Amygdala (tissue), 56 donors: ENCODE measurements at places on chromosomes 13 and 19.
A peak's percentile ranks its signal among the peaks of the same experiment; 100 is the strongest.

DNA sequence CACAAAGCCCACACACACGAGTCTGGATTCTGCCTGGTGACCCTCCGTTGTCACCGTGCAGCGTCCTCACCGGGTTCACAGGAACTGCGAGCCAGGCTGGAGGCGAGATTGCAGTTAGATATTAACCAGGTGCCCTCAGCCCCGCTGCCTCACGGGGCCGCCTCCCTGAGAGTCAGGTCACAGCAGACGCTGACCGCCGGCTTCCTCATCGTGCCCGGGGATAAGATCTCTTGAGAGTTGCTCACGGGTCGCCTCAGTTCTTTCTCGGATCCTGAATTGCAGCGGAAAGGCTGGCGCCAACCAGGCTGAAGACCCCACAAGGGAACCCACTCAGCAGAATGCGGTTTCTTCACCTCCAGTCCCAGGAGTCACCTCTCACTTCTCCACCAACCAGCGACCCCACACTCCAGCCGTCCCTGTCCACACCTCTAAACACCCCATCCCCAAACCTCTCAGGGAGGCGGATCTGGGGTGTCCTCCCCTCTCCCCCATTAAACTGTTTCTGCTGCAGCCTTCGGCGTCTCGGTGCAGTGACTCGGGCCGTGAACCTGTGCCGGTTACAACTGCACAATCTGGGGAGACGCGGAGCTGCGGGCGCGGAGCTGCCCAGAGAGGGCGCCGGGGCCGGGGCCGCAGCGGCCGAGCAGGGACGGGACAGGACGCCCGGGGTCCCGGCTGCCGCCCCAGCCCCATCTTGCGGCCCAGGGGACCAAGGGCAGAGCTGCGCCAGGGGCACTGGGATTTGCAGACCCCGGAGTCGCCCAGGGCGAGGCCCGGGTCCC, 591 bp downstream of the ZNF823 start:
- DNase-seq: no peak

DNA sequence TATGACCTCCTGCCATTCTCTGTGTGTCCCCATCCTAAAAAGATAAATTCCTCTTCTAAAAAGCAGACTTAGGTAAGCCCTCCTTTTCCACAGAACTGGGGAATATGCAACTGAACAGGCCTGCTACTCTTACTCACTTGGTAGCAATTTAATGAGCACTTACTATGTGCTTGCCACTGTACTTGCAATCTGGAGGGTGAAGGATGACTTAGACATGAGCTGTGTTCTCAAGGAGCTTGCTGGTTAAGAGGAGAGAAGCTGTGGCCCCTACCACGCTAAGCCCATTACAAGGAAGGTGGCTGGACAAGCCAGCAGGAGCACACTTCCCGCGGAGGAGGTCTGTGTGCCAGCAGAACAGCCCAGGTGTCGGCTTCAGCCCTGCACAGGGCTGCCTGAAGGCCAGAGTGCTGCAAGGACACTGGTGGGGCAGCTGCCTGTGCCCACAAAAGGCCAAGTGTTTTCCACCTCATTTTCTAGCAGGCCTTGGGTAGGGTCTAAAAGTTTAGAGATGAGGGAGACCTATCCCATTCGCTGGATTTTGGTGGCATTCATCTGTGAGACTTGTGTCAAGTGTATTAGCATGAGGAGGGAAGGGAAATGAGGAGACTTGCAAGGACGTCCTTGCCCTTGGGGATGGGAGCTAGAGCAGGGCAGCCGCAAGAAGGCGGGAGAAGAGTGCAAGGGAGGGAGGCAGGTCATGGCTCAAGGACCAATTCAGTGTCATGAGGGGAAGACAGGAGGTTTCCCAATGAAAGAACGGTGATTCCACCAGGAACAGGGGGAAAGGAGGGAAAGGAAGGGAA, 52.0 kb downstream of the COL4A1 start:
- DNase-seq: no peak

GRCh38 chr13:109647699-109648098, 138.7 kb downstream of the IRS2 start:
- no peak for DNase-seq

- DNase-seq: no peak
Measured at GRCh38 chr19:38565691-38566105, 52.1 kb downstream of the MAP4K1 start.

DNA sequence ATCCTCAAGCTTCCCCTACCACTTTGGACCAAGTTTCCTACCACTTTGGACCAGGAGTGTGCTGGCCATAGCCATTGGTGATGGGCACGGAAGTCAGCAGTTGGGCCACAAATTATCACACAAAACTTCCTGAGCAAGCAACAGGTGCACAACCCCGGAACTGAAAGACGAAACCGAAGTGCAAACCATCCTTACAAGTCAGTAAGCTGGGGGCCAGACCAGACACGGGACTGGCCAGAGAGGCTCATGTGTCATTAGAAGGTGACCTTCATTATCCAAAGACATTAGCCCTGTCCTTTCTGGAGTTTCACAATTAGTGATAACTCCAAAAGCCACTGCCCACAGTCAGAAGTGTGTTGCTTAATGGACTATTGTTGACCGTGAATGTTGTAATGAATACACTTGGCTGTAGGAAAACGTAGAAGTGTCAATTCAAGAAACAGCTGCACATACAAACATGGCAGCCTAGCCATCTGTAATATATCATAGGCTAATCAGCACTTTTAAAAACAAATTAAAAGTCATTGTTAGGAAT, 244.1 kb upstream of the IRS2 start:
- no peak for DNase-seq

DNA sequence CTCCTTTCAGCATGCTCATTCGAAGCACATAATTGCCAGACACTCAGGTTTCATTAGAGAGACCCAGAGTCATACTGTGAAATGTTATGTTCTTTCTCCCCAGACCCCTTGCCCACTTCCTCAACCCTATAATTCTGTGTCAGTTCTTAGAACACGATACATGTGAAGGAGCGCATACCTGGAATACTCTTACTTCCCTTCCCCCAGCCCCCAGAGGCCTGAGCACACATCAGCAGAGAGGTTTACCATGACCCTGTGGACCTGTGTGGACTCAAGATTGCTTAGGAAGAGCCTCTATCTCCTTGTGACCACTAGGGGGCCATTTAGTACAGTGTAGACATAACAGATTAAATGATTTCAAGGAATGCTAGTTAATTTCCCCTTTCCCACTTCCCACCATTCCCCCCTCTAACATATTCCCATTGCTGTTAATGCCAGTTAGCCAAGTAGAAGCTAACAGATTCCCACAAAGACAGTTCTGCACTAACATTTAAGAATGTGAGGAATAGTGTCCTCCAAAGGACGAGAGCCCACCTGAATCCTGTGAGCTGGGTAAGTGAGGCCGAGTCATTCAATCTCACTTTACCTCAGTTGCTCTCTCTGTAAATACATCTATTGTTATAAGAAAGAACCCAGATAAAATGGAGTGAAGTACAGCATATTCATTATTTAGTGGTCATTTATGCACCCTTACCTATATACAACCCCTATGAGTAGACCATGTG, 154.2 kb upstream of the MAB21L1 start:
- DNase-seq: no peak

DNA sequence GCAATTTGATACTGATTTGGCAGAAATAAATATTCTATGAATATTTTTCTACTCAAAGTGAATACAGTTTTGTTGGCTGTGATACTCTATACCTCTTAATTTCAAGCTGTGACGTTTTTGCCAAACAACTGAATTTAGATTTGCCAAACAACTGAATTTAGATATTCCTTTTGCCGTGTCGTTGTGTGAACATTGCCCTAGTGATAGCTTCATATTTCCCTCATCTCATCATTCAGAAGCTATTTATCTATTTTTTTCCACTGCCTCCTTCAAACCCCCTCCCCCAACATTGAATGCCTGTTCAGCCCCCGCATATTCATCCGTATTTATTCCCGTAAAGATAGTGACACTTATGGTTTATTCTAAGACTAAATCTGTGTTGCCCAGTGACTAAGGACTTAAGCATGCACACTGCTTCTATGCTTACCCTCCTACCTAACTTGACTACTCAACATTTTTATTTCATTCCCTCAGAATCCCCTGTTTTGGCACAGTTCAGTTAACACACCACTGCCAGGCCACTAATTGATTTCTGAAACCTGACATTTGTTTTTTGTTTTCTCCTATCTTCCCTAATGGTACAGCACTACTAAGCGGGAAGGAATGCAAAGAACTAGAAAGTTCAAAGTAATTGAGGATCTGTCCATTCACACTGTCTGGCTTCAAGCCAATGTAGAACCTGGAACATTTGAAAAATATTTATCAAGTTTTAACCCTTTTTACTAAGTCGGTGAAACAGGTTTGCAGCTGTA, 2.8 kb upstream of the KLF5 start:
- no peak for DNase-seq

- no peak for DNase-seq
Measured at GRCh38 chr19:16024266-16025107, 51.8 kb upstream of the TPM4 start.

- DNase-seq: no peak
Measured at GRCh38 chr13:78897200-78897599, 238.2 kb upstream of the OBI1 start.

- no peak for DNase-seq
Measured at GRCh38 chr19:58317476-58318072, 9.2 kb upstream of the ZSCAN22 start.

DNA sequence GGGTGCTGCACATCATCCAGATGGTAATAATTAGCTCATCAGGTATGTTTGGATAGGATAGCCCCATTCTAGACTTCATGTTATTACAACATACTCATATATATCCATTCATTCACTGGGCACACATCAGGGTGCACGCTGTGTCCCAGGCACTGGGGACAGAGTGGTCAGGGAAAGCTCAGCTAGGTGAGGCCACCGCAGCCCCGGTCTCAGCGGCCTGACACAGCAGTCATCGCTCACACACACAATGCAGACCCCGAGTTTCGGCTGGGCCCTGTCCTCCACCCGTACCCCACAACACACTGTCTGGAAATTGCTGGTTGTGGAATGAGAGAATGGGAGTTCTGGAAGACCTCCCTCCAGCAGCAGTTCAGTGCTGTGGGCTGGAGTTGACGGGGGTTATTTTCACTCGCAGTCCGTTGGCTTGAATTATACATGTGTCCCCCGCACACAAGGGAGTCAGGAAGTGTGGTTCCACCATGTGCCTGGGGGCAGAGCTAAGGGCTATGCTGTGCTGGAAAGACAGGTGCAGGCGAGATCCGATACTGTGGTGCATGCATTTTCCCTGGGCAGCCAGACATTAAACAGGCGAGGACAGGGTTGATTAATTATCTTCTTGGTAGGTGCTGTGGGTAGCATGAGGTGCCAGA, 257.6 kb downstream of the TEX29 start:
- no peak for DNase-seq

- peak; percentile 20 for DNase-seq
Measured at GRCh38 chr19:42184401-42184861, 33.0 kb downstream of the DEDD2 start.

DNA sequence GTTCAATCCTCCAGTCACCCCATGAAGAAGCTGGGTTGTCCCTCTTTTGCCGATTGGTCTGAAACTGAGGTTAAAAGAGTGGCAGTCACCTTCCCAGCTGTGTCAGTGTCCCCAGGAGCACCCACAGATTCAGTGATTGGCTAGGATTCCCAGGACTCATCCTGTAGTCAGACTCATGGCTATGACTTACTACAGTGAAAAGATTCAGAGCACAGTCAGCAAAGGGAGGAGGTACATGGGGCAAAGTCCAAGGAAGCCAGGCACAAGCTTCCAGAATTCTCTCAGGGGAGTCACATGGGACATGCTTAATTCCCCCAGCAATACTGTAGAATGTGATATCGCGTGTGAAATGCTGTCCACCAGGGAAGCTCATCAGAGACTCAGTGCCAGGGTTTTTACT, 14.2 kb downstream of the ZNF473 start:
- no peak for DNase-seq

- no peak for DNase-seq
Measured at GRCh38 chr19:38676023-38676877, 28.8 kb downstream of the ACTN4 start.

DNA sequence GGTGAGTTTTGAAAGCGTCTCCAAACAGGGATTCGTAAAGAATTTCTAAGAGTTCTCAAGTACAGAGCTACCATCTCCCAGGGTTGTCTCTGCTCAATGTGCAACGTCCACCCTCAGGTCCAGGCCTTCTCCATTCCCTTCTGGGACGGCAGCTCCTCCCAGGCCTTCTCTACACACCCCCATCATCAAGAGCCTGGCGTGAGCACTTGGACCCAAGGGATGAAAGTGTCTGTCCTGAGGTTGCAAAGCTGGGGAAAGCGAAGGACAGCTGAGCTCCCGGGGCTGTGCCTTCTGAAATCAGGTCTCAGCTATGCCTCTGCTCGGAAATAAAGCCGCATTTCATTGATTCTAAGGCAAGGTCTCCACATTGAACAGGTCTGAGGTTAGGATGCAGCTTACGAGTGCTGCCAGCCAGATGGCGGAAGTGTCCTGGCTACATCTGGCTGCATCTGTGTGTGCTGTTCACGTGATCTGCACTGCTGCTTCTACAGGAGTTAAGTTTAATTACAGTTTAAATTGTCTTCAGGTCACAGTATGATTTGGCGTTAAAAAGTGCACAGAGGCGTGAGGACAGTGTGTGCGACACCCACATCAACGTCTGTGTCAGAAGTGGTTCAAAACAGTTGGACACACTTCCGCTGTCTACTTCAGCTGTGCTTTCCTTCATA, 27.0 kb upstream of the MIER2 start:
- DNase-seq: no peak

DNA sequence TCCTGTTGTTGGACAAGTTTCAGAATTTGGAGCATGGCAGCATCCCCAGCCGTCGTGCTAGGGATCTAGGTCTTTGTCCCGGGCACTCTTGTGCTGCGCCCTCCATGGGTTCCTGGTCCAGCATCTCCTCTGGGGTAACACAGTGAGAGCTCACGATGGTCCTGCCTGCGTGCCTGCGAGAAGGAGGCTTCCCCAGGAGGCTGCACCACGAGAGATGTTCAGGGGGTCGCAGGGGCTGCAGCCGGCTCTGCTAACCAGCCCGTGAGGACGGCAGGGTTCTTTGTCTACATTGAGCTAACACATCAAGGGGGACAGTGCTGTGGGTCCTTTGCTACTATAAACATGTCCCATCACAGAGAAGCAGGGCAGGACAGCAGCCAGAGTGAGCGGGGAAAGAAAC, 103.9 kb upstream of the SOX1 start:
- DNase-seq: no peak

GRCh38 chr13:99965329-99966000, 6.1 kb downstream of the ZIC5 start:
- DNase-seq: no peak

- DNase-seq: no peak
Measured at GRCh38 chr13:91189506-91189905, 158.0 kb upstream of the MIR17HG start.

- DNase-seq: no peak
Measured at GRCh38 chr13:36098080-36098479, 33.1 kb downstream of the DCLK1 start.

DNA sequence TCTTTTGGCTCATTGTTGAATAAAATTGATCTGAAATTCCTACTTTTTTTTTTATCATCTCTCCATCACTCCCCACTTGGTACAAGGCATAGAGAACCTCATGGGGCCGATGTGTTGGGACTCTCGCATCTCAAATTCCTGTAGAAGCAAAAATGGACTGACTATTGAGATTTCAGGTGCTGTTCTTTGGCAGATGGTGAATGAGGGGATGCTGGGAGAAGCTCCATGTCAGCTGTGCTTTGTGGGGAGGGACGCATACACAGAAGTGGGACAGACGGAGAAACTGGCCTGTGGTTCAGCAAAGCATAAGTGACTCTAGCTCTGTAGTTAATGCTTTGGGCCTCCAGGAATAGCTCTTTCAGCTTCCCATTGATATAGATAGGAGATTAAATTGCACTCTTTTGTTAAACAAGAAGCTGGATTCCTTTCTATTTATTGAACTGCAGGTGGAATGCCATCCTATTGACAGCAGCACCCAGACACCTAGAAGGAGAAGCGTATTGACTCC, 194.5 kb upstream of the RNF113B start:
- no peak for DNase-seq
